ENCODE measurements at places on chromosomes 16 and 17.

GRCh38 chr16:85507342-85507741 is 105.8 kb upstream of the GSE1 start:
- no peak for DNase-seq

DNA sequence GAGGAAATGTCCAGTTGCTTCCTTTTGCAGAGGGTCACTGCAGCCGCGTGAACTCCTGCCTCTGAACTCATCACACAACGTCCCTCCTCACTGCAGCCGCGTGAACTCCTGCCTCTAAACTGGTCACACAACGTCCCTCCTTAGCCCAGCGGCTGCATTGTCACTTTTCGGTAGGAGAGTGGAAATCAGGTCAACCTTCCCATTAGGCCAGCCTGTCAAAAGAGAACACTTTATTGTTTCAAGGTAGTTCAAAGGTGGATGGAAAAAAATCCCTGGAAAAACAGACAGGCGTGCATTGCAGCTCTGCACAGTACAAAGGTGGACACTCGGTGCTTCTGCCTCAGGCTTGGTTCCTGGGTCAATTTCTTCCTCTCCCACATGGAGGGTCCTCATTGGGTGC is 280.2 kb downstream of the FOXL1 start:
- DNase-seq, result no peak

- no peak for DNase-seq
These were observed 226.8 kb downstream of the ENGASE start for GRCh38 chr17:79301469-79301868.

DNA sequence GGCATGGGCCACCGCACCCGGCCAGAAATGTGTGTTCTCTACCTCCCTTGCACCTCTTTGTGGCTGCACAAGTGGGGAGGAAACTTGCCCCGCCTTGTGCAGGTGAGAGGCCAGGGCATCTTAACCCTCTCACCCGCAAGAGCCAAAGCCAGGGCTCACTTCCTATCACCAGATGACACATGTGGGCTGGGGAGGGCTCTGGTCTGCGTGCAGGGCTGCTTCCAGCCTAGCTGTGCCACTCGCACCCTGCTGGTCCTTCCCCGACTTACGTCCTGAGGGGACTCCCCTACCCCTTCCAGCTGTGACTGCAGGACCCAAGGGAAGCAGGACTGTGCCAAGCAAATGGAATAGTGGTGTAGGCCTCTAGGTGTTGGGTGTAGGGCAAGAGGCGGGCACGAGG is 6.9 kb downstream of the MIEF2 start:
- DNase-seq, result no peak

DNA sequence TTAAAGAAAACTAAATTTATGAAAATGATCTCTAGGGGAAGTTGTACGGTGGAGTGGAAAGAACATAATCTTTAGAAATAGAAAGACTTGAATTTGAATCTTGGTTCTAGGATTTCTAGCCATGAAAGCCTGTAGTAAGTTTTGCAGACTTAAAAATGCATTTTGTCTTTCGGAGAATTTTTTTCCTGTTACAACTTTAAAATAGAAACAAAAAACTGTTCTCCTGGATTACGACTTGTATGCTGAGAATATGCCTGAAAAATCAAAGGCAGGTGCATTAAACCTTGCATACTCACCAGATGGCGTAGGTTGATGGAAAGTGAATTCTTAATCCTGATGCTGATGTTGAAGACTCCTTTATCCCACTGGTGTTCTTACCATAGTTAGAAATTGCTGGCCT is 7.5 kb upstream of the MPHOSPH6 start:
- no peak for DNase-seq

DNA sequence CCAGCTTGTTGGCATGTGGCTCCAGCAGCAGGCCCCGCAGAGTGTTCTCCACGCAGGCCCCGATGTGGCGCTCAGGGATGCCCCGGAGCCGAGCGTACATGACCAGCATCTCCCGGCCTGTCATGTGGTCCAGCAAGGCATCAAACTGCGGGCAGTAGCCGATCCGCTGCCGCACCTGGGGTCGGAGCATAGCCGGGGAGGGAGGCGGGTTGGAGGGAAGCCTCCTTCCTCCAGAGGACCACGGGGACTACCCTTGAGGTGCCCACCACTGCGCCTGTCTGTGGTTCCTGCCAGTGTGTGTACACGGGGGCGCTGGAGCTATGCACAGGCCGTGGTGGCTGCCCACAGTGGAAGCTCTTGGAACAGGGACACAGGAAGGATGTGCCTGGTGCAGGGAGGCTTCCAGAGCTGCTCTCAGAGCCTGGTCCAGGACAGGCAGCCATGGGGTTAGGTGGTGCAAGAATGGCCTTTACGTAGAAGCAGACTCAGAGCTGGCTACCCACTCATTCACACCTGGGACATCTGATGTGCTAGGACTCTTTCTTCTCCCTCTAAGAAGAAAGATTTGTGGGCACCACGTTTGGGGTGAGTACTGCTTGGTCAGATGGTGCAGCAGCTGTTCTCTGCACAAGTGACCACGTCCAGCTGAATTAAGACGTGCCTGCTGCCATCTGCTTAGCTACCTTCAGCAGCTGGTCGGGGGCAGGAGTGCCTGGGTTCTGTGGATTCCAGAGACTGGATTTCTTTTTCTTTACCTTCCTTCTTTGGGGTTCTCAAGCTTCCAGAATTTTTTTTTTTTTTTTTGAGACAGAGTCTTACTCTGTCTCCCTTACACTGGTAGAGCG is 11.3 kb upstream of the RNPS1 start:
- no peak for DNase-seq

- DNase-seq, result no peak
These were observed 436 bp downstream of the SPAG5 start for GRCh38 chr17:28598389-28598788.

GRCh38 chr17:42272162-42272907 is 3.9 kb downstream of the STAT5B start:
- DNase-seq, result no peak

- DNase-seq, result no peak
These were observed 47.5 kb upstream of the PHOSPHO1 start for GRCh38 chr17:49278076-49278475.

- DNase-seq, result no peak
These were observed 158.6 kb downstream of the XYLT1 start for GRCh38 chr16:17312094-17312710.

- no peak for DNase-seq
These were observed 80.3 kb downstream of the TRIM37 start for GRCh38 chr17:59026176-59026939.

DNA sequence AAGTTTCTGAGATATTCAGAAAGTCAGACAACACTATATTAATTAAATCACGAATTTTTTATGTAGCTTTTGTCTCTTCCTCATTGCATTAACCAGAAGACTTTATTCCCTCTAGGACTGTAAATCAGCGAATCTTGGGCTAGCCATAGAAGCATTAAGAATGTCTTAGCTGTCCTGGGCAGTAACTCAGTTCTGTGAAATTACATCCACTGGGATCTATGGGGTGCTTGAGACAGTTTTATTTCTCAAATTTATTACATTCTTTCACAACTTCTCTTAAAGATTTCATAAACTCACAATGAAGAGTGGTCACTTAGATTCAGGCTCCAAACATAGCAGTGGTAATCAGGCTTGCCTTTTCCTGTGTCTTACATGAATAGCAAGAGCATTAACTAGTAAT is 1153.4 kb downstream of the CDH8 start:
- DNase-seq, result no peak

DNA sequence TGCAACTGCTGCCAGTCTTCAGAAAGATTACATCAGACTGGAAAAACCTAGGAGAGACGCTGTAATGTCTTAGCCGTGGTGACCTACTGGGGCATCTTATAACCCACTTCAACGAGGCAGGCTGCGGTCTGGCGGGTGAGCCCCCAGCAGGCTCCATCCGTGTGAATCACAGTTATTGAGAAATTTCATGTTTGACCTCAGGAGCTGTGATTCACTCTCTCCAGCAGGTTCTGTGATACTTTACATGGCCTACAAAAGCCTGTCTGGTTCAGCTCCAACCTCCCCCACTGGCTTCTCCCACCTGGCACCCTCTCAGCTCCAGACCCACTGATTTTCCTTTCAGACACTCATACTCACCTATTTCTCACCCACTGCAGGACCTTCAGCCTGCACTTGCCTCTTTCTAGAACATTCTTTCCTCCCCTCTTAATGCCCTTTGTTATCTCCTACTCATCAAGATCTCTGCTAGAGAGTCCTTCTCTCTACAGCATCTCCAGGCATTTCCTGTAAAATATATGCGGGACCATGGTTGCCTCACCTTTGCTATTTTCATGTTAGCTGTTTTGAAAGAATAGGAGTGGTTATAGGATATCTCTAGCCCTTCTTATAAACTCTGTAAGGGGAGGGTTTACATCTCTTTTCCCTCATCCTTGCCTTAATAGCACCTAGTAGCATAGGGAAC is 227.9 kb downstream of the MAF start:
- DNase-seq, result no peak

GRCh38 chr17:33858682-33859081 is 396.4 kb upstream of the CCL2 start:
- peak; percentile 67 for DNase-seq

DNA sequence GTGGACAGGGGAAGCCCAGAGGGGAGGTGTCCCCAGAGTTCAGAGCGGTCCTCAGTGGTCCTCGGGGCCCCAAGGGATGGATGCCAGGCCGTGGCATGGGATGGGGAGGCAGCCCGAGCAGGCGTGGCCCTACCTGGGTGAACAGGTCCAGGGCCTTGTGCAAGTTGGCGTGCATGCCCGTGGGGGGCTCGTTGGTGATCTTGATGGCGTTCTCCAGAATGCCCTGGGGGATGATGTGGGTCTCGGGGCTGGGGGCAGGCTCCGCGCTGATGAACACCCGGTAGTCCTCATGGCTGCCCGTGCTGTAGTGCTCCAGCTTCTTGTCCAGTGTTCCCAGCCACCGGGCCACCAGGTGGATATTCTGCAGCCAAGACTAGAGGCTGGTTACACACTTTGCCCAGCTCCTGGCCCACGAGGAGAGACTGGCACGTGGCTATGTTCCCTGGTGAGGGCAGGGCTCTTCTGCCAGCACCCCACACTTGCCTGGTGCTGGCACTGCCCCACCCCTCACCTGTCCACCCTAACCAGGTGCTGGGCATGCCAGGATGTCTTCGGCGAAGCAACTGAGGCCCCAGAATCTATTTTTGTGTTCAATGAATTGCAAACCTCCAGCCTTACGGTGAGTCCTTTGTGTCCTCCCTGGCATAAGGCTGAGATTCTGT is 59.2 kb downstream of the PGS1 start:
- DNase-seq, result no peak

DNA sequence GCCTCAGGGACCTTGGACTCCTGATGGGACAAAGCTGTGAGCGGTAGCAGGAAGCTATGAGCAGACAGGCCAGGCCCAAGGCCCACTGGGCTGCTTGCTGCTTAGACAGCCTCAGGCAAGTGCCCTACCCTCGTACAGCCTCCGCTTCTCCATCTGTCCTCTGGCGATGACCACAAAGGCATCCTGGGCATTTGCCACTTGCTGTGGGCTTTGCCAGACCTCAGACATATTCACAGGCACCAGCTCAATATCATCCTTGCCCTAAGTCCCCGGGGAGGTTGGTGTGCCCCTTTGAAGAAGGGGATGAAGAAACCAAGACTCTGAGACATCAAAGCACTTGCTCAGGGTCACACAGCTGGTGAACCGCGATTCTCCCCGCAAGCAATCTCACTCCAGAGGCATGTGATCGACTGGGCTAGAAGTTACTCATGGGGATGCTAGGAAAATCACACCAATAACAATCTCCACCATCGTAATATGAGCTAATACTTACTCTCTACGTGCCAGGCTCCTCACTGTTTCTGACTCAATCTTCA is 21.7 kb downstream of the PPL start:
- no peak for DNase-seq

- no peak for DNase-seq
These were observed 272.5 kb upstream of the TNRC6C start for GRCh38 chr17:77685881-77686486.

DNA sequence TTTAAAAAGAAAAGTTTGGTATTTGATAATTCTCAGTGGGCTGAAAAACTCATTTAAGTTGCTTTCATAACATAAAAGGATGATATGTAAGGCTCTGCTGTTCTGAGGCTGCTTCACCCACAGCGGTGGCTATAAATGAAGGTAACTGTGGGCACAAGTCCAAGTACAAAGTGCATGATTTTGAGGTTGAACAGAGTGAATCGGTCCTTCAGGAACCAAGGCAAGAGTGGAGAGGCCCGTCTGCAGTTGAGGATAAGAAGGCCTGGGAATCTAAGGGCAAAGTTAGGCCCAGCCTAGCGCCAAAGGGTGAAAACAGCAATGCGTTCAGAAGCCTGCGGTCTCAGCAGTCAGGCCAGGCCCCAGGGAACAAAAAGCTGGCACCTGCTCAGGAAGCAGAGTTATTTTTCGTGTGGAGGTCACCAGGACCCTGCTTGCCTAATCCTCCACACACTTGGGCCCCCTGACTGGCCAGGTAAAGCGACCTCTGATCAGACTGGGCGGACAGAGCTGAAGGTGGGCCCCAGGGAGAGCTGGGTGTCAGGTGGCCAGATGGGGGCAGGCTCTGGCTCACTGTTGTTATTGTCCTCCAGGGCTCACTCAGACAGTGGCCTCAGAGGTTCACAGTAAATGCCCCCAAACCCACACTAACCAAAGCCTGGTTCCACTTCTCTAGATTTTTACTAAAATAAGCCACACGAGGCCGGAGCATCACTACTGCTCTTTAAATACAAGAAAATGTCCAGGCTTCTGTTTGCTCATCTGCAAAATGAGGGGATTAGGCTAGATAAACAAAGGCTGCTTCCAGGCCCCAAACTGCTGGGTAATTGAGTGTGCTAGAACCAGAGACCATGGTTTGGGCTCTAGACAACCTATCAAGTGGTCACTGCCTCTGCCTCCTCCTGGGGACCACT is 46.5 kb downstream of the TEX2 start:
- DNase-seq, result peak; percentile 66

DNA sequence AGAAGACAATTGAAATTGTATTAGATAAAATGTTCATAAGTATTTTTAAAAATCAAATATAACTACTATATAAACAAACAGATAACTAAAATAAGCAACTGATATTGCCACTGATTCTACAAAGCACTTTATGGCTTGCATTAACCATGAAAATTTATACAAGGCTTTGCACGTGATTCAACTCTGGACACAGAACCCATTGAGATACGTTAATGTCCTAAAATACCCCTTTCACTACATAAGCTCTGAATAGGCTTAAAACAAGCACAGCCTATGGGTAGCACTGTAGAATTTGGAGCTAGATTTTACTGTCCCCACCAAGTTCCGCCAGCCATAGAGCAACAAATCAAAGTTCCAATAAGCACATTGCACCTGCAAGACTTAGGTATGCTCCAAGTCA is 4.5 kb downstream of the ZNF652 start:
- DNase-seq, result no peak

Data from K562 (cell line).